Natural killer cell (primary cell): ENCODE measurements at places on chromosomes 1 and 21. TPM values are rescaled to one million over a fixed set of nuclear protein-coding genes. Genes with fewer than 3 reads are reported as not detected.

DNA sequence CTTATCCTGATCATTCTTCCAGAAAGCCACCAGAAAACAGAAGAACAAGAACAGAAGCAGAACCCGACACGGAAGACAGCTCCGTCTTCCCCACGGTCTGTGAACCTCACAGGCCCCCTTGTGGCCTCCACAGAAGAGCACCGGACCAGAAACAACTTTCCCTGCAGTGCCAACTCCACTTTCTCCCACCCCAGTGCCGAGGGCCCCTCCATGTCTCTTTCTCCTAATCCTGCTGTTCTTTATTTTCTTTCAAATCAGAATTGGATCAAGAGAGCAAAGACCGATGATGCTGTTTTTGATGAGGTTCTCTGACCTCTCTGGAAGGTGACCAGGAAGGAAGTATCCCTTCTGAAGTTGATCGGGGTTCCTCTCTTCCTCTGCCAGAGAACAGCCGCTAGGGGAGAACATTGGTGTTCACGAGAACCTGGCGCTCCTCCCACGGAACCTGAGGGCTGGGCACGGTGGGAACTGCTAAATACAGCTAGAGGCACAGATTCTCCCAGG is 58.9 kb upstream of the CTTNBP2NL start:
- peak; percentile 41 for DNase-seq

DNA sequence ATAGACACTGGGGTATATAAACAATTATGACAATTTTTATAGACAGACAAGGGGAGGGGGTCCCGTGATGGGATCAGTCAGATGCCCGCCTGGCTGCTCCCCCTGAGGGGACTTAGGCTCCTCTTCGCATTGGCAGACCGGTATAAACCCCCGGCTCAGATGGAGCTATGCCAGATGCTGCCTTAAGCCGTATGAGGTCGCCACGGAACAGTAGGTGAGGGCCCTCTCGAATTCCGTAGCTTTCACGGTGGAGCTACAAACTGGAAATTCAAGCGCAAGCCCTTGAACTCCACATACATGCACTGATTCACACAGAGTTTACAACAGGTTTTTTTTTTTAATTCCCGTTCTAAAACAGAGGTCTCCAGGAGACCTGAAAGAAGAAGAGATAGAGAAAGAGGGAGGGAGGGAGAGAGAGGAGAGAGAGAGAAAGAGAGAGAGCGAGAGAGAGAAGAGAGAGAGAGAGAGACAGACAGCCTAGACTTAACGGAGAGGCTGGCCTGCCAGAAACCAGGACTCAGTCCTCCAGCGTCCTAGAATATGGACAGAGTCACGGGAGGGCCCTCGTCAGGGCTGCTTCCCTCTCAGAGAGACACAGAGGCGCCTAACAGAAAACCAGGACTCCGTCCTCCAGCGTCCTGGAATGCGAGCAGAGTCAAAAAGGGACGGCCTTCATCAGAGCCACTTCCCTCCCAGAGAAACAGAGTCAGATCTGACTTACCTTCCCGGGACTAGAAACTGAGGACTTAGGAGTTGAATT is 24.4 kb upstream of the TMEM54 start:
- peak; percentile 54 for DNase-seq

- no peak for DNase-seq
These were observed 17.6 kb upstream of the SFPQ start for GRCh38 chr1:35210321-35211119.

DNA sequence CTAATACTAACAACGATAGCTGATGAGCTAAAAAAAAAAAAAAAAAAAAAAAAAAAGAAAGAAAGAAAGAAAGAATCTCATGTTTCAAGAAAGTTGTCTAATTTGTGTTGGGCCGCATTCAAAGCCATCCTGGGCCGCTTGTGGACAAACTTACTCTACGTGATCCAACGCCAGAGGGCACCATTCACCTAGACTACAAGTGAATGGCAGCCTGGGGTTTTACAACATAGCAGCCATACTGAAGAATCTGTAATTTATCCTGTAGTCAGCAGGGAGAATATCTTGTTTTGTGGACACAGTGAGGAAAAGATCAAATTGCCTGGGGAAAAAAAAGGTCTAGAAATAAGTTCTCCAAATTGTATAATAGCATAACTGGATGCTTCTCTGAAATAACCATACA is 47.0 kb downstream of the CYP2J2 start:
- DNase-seq = no peak

- no peak for DNase-seq
These were observed 447 bp downstream of the TTC34 start for GRCh38 chr1:2801046-2801445.

GRCh38 chr1:36673202-36673601 is 190.5 kb upstream of the CSF3R start:
- no peak for DNase-seq

- DNase-seq = no peak
These were observed 77.5 kb downstream of the MAST2 start for GRCh38 chr1:45880930-45881329.

- DNase-seq = no peak
These were observed 40.2 kb upstream of the VWA5B1 start for GRCh38 chr1:20250340-20250989.

DNA sequence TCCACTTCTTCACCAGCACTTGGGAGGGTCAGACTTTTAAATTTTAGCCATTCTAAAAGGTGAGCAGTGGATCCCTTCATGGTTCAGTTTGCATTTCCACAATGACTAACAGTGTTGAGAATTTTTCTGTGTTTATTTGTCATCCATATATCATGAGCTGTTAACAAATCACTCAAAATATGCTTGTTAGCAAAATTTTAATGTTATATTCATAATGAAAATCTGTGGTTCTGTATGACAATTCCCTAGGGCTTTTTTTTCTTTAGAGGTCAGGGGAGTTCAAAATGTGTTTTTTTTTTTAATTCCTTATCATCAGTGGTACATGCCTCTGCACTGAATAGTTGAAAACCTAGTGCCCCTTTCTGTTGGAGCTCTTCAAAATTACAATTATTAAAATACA is 682.2 kb upstream of the ADGRL2 start:
- no peak for DNase-seq

DNA sequence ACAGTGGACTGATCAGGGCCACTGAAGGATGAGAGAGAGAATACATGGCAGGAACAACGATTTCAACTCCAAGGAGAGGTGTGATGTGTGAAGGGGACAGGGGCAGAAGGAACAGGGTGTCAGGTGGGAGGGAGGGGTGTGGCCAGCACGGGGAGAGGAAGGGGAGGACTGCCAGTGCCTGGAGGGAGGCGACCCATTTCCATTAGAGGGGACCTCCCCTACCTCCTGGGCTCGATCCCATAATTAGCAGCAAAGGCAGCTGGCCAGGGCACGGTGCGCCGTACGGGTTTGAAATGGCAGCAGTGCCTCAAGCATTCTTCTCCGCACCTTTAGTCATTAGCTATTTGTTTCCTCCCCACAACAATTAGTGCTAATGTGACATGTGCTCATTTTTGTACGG is 22.7 kb downstream of the CRYAA start:
- DNase-seq = no peak

DNA sequence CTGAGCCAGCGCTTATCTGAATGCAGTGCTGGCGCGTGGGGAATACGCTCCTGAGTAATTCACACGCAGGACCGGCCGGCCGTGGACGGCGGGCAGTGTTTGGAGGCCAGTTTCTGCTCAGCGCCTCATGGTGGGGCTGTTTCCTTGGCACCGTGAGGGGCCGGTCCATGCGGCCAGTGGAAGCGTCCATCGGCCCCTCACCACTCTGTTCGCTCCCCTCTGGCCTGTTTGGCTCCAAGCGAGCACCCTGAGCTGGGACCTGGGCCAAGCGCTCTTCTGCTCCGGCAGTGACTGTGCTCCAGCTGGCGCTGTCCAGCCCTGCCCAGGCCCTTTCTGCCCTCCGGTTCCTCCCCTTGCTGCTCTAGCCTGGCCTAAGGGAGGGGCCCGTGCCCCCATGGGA is 16.3 kb upstream of the PLCH2 start:
- no peak for DNase-seq

DNA sequence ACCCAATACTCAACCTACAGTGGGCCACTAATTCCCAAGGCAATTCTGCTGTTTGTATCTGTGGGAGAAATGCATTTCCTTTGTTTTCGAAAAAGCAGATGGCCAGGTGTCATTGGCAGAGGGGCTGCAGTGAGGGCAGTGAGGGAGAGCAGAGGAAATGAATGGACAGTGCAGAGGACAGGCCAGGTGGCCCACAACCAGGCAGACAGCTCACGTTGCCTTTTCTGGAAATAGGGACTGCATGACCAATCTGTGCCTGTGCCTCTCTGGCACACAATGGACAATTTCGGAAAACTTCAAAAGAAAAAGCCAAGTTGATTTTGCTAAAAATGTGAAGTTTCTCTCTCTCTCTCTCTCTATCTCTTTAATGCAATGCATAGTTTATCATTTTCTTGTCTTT is 52.6 kb upstream of the ETS2 start:
- DNase-seq = no peak

DNA sequence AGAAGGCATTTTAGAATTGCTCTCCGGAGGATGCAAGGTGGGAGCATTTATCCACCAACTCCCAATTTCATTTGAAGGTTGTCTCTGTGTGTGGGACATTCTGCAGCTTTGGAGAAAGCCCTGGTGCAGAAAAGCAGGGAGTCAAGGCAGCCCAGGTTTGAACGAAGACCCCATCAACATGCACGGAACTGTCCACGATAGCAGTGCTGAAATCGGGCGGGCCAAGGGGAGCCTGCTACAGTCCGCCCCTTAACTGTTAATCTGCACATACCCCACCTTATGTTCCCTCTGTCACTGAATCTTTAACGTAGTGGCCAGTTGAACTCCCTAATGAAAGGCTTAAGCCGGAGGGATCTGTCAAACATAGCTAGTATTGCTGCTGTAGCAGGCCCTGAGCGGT is 68.8 kb upstream of the C1orf174 start:
- DNase-seq = no peak

GRCh38 chr1:34713443-34713842 is 41.4 kb upstream of the GJB5 start:
- no peak for DNase-seq

DNA sequence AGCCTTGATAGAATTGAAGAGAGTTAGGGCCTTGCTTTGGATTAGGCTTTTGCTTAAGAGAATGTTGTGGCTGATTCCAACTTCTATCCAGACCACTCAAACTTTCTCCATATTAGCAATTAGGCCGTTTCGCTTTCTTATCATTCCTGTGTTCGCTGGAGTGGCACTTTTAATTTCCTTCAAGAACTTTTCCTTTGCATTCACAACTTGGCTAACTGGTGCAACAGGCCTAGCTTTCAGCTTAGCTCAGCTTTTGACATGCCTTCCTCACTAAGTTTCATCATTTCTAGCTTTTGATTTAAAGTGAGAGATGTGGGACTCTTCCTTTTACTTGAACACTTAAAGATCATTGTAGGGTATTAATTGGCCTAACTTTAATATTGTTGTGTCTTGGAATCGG is 183.6 kb upstream of the L1TD1 start:
- DNase-seq = no peak

DNA sequence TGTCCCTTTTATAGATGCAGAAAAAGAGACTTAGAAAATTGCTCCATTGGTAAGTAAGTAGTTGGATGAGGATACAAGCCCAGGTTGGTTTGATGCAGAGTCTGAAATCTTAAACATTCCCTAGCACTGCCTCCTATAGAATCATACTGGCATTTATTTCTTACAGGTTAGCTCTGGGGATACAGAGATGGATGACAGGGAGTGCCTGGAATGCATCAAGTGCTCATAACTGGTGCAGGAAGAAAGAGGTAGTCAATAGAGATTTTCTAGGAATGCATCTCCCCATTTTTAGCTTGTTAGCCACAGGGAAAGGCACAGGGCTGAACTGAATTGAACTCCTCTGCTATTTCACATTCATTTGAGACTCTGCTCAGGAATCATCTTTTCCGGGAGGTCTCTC is 269.0 kb upstream of the USP24 start:
- DNase-seq = no peak

- peak; percentile 5 for DNase-seq
These were observed 12.3 kb upstream of the PADI1 start for GRCh38 chr1:17192394-17193221.

GRCh38 chr1:30575066-30575465 is 148.3 kb downstream of the MATN1 start:
- no peak for DNase-seq

DNA sequence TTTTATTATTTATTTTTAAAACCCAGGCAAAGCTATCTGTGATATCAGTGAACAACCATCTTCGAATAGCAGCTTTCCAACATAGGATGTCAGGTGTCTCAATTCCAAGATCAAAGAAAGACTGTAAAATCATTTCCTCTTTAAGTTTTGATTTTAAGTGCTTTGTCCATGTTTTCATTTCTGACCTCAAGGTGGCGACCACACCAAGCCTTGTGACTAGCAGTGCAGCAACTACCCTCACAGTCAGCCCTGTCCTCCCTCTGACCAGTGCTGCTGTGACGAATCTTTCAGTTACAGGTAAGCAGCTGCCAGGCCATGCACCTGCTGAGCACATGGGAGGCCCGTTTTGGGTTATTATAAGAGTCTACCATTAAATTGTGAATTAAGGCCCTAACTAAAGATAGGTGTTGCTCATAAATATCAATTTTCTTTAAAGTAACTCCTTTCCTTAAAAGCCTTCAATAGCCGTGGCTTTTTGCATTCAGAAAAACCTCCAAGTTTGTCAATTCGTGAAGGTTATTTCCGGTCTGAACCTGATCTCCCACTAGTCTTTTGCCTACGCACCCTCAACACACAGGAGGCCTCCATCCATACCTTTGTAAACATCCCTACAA is 117.0 kb downstream of the CD247 start:
- peak; percentile 80 for DNase-seq

DNA sequence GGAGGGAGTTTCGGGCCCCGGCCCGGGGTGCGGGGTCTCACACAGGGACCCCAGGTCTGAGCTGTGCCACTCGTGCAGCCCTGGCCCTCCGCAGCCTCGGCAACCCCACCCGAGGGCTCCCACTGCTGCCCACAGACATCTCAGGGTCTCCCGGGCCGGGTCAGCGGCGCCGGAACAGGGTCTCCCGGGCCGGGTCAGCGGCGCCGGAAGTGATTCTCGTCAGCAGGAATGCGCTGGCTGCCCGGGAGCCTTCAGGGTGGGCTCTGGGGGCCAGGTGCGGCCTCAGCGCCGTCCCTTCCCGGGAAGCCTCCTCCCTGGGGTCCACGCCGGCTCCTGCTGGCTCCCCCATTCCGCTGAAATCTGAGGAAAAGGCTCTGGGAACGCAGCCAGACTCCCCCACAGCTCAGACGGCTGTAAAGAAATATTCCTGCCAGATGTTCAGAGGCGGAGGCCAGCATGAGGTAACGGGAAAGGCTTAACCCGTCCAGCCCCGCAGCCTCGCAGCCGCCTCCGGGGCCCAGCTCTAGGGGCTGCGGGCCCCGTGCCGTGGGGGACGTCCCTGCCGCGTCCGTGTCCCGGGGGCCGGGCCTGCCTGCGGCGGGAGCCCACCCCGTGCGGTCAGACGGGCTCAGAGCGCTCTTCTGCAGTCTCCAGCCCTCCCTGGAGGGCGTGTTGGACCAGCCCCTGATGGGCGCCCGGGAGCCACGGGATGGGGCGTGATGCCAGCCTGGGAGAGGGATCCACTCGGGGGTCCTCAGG is 8.7 kb upstream of the COL6A1 start:
- no peak for DNase-seq

GRCh38 chr1:183880531-183881243 is 75.8 kb downstream of the RGL1 start:
- DNase-seq = no peak

The NOS1AP gene
- 0.09 TPM for total RNA-seq

The GPBP1L1 gene
- 144 TPM for total RNA-seq

The ZNF683 gene
- 19.7 TPM for total RNA-seq

The TPTE gene
- total RNA-seq = not detected

The KIF14 gene
- total RNA-seq = 0.48 TPM

The BSND gene
- total RNA-seq = not detected

The KCNAB2 gene
- total RNA-seq = 749 TPM

The LEFTY2 gene
- total RNA-seq = not detected

The NAXE gene
- total RNA-seq = 52.5 TPM

The RAP1GAP gene
- total RNA-seq = not detected

The RHBG gene
- total RNA-seq = not detected

The SV2A gene
- total RNA-seq = 3.9 TPM

The DOCK7 gene
- 6.0 TPM for total RNA-seq
